ENCODE measurements at places on chromosomes 4 and X.

DNA sequence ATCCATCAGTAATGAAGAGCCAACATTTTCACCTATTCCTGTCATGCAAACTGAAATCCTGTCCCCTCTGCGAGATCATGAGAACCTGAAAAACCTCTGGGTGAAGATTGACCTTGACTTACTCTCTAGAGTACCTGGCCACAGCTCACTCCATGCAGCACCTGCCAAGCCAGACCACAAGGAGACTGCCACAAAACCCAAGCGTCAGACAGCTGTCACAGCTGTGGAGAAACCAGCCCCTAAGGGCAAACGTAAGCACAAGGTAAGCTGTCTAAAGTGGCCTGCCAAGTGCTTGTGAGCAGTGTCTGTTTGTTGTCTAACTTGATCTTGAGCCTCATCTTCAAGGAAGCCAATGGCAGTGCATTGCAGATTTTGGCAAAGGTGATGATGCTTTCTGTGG is 455.9 kb downstream of the AFF2 start:
- DNase-seq: no peak

DNA sequence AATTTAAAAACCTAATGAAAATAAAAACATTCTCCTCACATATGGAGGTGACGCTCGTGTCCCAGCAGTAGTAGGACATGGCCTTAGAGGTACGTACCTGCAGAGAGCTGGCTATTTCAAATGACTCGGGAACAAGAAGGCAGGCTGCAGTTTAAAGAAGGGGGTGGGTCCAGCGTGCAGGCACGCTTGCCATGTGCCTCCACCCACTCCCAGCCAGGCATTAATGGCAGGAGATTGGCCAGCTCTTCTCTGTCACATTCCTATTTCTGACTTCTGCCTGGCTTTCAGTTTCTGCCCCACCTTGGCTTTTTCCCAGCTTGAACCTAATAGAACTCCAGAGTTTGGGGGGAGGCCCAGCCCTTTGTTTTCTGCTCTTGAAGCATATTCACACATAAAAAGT is 17.2 kb downstream of the PDHA1 start:
- DNase-seq: no peak

GRCh38 chr4:98406819-98407218 is 145.6 kb downstream of the RAP1GDS1 start:
- DNase-seq: no peak

GRCh38 chr4:20760053-20760452 is 59.8 kb downstream of the PACRGL start:
- no peak for DNase-seq

- no peak for DNase-seq
Observed at GRCh38 chrX:3599802-3600430, 113.5 kb downstream of the PRKX start.

GRCh38 chr4:149047368-149047767 is 605.2 kb upstream of the NR3C2 start:
- DNase-seq: no peak

DNA sequence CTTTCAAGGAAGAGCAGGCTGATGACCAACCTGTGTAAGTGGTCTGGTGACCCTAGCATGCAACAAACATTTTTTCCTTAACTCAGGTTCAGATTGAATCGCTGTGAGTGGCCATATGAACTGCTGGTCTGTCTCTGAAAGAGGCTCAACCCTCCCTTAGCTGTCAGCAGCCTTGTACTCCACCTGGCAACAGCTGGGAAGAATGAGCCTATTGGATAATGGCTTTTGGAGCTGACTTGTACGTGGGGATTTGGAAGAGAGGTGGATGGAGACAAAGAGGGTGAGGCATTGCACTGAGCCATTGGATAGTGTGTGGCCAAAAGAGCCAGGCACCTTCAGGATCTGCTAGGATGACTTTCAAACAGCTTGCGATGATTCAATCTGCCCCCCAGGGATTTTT is 35.7 kb upstream of the BMP15 start:
- no peak for DNase-seq

- peak; percentile 6 for DNase-seq
Observed at GRCh38 chrX:122464341-122464740, 719.7 kb upstream of the GRIA3 start.

DNA sequence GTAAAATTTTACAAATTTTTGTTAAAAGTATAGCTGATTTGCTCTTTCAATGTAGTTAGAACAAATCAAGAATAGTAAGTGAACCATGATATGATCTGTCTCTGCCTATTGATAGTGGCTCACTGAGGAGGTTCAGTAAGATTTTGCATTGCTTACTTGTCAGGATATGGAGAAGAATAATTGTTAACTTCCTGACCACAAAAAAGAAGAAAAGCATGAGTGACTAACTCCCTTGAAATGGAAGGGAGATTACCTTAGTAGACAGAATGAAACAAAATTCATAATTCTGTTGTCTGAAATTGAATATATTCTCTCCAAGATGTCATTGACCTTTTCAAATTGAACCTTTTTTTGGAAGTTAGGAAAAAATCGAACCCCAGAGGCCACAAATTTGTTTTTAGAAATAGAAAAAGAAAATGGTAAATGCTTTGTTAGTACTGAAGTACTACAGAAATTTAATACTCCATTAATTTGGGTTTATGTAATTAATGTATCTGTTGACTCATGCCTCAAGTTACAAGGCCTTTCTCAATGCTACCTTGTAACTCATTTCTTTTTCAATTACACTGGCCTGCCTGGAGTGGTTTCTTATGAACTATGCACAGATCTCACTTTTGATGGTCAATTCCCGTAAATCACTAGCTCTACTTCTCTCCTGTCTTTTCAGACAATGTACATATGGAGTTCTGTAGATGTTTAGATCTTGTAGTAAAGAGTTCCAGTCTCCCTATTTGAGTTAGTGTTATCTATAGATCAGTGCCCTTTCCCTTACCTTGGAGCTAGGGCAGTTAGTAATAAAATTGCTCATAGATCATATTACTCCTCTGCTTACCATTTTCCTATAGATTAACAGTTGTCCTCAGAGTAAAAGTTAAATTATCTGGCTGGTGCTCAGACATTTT is 139.3 kb downstream of the TLL1 start:
- DNase-seq: no peak

GRCh38 chr4:1012034-1012739 is 761 bp downstream of the FGFRL1 start:
- DNase-seq: no peak

GRCh38 chrX:65928522-65928921 is 111.4 kb downstream of the VSIG4 start:
- no peak for DNase-seq

DNA sequence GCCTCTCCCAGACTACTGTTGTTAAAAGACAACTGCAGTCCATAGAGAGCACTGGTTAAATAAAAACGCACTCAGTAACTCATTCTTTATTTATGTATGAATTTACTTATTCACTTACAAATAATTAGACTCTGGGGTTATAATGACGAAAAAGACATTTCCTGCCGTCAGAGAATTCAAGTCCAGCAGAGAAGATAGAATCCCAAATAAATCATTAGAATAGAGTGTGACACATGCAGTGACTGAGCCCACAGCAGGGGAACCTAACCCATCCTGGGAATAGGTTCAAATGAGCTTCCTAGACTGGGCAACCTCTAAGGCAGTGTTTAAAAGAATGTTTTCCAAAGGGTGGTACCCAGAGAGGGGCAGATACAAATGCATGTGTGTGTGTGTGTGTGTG is 53.9 kb downstream of the FGFBP1 start:
- DNase-seq: no peak

DNA sequence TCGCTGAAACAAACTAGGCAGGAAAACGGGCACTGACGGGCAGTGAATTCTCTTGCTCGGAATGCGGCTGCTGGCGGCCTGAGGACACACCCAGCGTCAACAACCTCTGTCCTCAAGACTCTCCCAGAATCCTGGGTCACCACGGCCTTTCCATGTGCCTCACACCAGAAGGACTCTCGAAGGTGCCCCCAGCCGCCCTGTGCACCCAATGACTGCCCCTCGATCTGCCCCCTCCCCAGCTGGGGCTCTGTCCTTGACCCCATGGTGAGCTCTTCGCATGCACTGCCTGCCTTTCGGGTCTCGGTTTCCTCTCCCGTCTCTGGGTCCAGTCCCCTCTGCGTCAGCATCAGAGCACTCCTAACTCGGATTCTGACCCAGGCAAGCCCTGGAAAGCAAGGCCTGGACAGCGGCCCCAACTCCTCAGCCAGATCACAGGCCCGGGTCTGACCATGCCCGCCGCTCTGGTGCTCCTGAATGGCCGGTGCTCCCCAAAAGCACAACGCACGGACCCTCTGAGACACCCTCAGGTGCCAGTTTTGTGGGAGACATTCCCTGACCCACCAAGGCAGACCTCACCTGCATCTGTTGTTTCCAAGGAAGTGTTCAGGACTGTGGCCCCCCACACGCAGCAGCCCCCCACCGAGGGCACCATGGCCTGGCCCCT is 56.0 kb downstream of the ACOX3 start:
- DNase-seq: no peak

DNA sequence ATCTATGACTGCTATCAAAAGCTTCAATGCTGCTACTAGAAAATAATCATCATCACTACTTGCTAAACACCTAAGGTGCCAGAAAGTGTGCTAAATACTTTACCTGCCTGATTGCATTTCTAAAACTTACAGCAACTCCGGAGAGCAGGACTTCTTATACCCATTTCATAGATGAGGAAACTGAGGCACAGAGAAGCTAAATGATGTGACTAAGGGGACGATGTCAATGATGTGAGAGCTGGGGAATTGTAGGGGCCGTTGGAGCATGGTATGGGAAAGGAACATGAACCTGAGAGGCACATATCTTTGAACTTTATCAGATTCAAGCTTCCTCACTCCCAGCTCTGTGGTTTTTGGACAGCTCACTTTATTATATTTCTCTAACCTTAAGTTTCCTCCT is 38.7 kb downstream of the CCKAR start:
- no peak for DNase-seq

- DNase-seq: no peak
Observed at GRCh38 chr4:67234296-67234695, 311.0 kb downstream of the CENPC start.

- DNase-seq: no peak
Observed at GRCh38 chrX:72526534-72527508, 45.8 kb downstream of the HDAC8 start.

- no peak for DNase-seq
Observed at GRCh38 chr4:11546391-11547175, 117.9 kb upstream of the HS3ST1 start.

DNA sequence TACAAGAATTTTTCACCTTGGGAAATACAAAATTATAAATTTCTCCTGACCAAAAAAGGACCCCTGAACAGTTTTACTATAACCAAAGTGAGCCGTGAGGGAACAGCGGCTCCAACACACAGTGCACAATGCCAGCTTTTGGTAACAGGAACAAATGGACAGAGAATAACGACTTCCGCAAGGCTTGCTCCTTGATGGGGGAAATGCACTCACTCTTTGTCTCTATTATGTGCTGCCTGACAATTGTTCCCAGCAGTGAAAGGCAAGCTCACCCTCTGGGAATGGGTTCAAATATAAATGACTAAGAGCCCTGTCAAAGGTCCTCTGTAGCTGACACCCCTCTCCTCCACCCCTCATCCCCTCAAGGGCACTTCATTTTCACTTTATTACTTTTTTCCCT is 325.8 kb upstream of the GALNT7 start:
- no peak for DNase-seq

DNA sequence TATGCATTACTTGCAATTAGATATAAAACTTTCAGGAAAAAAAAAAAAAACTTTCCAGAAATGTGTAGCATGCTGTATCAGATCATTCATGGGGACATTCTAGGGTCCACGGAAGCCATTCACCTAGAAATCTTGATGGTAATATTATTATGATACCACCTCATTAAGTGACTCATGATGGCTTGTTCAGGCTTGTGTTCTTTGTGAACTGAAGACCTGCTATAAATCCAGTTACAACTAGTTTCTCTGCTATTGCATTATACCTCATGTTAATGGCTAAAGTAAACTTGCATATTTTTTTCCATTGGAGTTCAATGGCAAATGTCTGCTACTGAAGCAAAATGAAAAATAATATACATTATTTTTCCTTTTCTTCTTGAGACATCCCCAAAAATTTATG is 35.3 kb upstream of the PTPN13 start:
- DNase-seq: no peak
